Naive thymus-derived CD4-positive, alpha-beta T cell (primary cell): ENCODE measurements at places on chromosomes 4 and X.

DNA sequence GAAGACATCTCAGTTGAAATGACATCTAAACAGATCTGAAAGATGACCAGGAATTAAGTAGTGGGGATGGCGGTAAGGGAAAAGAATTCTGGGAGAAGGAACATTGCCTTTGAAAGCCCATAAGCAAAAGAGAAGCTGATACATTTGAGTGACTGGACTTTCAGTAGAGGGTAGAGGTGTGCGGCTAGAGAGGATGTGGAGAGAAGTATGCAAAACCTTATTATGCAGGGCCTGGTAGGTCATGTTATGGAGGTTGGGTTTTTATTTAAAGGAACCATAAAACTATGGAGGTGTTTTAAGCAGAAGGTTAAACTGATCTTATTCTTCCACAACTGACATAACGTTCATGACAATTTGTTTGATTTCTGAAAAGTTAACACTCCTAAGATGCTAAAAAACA, 36.3 kb downstream of the RPS6KA3 start:
- DNase-seq = no peak

- DNase-seq = peak; percentile 3
Observed at GRCh38 chr4:100742045-100742444, 224.2 kb upstream of the EMCN start.

GRCh38 chr4:94642561-94642866, 115.2 kb upstream of the BMPR1B start:
- no peak for DNase-seq

- DNase-seq = no peak
Observed at GRCh38 chrX:110180176-110180927, 137.5 kb downstream of the AMMECR1 start.

- DNase-seq = no peak
Observed at GRCh38 chr4:23923840-23924239, 34.0 kb upstream of the PPARGC1A start.

DNA sequence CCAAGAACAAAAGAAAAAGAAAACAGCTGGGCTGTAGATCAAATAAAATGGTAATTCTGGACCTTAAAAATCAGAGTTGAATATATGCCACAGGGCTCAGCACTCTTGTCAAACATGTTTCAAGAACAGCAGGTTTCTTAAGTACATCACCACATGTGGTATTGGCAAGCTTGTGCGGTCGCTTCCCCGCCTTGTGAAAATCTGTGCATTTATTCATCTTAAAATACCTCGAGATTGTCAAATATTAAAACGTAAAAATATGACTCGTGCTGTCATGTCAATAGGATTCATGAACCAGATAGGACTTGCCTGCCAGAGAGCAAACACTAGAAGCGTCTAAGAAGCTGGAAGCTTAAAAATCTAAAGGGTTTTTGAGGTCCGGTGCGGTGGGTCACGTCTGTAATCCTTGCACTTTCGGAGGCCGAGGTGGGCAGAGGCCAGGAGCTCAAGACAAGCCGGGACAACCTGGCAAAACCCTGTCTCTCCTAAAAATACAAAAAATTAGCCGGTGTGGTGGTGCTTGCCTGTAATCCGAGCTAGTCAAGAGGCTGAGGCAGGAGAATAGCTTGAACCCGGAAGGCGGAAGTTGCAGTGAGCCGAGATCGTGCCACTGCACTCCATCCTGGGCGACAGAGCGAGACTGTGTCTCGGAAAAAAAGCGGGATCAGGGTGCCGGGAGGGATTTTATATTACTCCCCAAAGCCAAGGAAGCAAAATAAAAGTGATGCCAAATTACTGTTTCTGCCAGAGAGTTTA, 40.2 kb upstream of the TMEM154 start:
- no peak for DNase-seq

- no peak for DNase-seq
Observed at GRCh38 chrX:155069414-155069813, 1.5 kb downstream of the CMC4 start.

- DNase-seq = no peak
Observed at GRCh38 chrX:129650821-129651510, 3.8 kb downstream of the APLN start.

DNA sequence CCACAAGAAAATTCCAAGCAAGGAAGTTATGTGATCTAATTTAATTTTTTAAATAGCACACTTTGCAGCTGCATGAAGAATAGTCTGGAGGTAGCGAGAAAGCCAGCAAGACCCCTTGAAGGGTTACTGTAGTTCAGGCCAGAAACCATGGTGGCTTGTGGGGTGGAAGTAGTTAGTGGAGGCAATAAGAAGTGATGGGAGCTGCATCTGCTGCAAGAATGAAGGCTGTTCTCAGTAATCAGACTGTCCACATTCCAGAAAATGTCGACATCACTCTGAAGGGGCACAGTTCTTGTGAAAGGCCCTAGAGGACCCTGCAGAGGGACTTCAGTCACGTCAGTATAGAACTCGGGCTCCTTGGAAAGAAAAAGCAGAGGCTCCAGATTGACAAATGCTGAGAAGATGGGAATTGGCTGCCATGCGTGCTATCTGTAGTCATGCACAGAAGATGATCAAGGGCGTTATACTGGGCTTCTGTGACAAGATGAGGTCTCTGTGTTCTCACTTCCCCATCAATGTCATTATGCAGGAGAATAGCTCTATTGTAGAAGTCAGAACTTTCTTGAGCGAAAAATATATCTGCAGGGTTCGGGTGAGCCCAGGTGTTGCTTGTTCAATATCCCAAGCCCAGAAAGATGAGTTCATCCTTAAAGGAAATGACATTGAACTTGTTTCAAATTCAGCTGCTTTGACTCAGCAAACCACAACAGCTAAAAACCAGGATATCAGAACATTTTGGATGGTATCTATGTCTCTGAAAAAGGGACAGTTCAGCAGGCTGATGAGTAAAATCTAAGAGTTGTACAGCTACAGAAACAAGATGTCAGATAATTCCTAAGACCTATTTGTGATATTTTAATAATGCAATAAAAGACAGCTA, 254.2 kb downstream of the CBR4 start:
- no peak for DNase-seq

DNA sequence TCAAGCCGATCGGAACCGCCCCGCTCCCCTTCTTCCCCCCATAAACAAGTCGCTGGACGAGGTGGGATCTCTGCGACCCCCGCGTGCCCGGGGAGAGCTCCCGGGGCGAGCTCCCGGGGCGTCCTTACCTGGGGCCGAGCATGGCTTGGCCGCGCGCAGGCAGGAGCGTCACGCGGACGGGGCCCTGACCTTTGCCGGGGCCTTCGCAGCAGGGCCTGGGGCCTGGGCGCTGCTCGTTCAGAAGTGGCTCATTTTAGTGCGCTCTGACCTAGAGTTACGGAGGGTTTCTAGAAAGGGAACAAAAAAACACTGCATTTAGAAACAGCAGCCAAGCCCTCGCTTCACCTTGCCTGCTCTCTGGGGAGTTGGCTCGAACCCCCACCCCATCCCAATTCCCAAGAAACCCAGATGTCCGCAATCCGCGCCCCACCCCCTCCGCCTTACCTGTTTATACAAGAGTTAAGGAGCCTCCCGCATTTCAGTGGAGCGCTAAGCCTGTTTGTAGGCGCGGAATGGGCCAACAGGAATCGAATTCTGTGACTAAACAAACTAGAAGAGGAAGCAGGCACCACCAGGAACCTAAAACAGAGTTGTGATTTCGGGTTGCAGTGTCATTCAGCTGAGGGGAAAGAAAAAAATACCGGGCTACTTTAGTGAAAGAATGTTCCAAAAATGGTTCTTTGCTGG, 814 bp upstream of the RBM47 start:
- no peak for DNase-seq

GRCh38 chrX:70470850-70471289, 26.2 kb downstream of the DLG3 start:
- DNase-seq = no peak

- DNase-seq = no peak
Observed at GRCh38 chr4:153706519-153706918, 22.4 kb downstream of the TLR2 start.

GRCh38 chr4:99833756-99834155, 17.1 kb downstream of the DAPP1 start:
- DNase-seq = no peak
